ENCODE measurements at places on chromosomes 1 and 21. TPM values are rescaled to one million over a fixed set of nuclear protein-coding genes. Genes with fewer than 3 reads are reported as not detected.

The RGS8 gene
- not detected for total RNA-seq

The SYT11 gene
- 3.2 TPM for total RNA-seq

The TPTE gene
- total RNA-seq: not detected

The NBPF8 gene
- total RNA-seq: 1.5 TPM

The AMPD1 gene
- 93.4 TPM for total RNA-seq

DNA sequence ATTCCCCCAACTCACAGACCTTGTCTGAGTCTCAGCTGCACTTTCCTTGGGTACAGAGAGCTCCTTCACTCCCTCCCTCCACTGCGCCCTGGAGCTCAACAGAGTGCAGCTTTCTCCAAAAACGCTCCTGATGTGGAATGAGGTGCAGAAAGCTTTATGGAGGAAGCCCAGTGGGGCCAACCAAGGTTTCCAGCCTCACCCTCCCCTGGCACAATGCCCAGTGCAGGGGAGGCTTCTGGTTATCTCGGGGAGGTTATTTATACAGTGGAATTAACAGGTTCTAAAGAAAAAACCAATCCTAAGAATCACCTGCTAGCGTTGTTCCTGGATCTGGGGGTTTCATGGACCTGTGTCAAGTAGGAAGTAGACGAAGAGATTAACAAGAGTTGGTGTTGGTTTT lies at the start of gene ITLN1:
ITLN1 (minus strand) TSS at position 139 of the 400 bp plus-strand sequence. CDS start 303 bp downstream, outside the sequence.
- no peaks in the 10 kb centered on the region for H3K4me1 ChIP-seq
- no peak within 1 kb of the TSS for H3K27ac ChIP-seq
- no peak for DNase-seq
- no peaks in the 10 kb centered on the region for H3K36me3 ChIP-seq

GRCh38 chr1:55069280-55069679 lies 29.9 kb downstream of the PCSK9 start:
- H3K4me3 ChIP-seq: no peak overlapping the region
- no peak overlapping the region for H3K27ac ChIP-seq
- H3K4me1 ChIP-seq: peaks cover 54% of the 10 kb centered on the region
